Chondrocyte (in vitro differentiated cells): ENCODE measurements at places on chromosomes 2 and 18. TPM values are rescaled to one million over a fixed set of nuclear protein-coding genes. Genes with fewer than 3 reads are reported as not detected.

GRCh38 chr2:227480528-227480927 lies 8.6 kb downstream of the AGFG1 start:
- no peak overlapping the region for H3K4me3 ChIP-seq
- DNase-seq, result no peak
- H3K36me3 ChIP-seq, result no peaks in the 10 kb centered on the region
- peak overlapping the region; percentile 62 for H3K27ac ChIP-seq

- no peaks in the 10 kb centered on the region for H3K36me3 ChIP-seq
- H3K4me1 ChIP-seq, result no peaks in the 10 kb centered on the region
- H3K27me3 ChIP-seq, result peaks cover 2% of the 10 kb centered on the region
- no peak for DNase-seq
- H3K27ac ChIP-seq, result no peak overlapping the region
Measured at GRCh38 chr18:39661856-39662366, 2096.3 kb upstream of the CELF4 start.

Gene EMILIN1
- total RNA-seq, result 180 to 235 TPM (median 182 TPM) in 3 replicates

Gene TIA1
- 87.0 to 121 TPM (median 94.8 TPM) in 3 replicates for total RNA-seq

Gene ST6GAL2
- total RNA-seq, result 144 to 319 TPM (median 144 TPM) in 3 replicates

DNA sequence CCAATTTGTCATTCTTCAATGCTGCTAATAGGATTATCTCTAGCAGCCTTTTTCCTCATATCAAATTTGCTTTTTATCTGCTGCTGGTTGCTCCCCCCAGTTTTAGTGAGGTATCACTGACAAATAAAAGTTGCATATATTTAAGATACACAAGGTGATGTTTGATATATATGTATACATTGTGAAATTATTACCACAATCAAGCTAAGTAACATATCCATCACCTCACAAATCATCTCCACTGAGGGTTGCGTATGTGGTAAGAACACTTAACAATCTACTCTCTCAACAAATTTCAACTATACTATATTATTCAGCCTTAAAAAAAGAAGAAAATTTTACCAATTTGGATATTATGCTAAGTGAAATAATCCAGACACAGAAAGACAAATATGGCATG lies 30.5 kb upstream of the UBE2E3 start:
- no peaks in the 10 kb centered on the region for H3K36me3 ChIP-seq
- H3K27me3 ChIP-seq, result no peaks in the 10 kb centered on the region
- no peak overlapping the region for H3K4me3 ChIP-seq

DNA sequence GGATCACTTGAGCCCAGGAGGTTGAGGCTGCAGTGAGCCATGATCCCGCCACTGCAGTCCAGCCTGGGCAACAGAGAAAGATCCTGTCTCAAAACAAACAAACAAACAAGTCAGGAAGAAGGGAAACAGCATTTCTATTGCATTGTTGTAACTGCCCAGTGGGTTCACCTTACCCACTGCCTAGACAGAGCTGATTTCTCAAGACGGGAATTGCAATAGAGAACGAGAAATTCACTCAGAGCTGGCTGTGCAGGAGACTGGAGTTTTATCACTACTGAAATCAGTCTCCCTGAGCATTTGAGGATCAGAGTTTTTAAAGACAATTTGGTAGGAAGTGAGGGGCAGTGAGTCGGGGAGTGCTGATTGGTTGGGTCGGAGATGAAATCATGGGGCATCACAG lies 24.2 kb upstream of the RTTN start:
- no peak for DNase-seq
- H3K27me3 ChIP-seq, result peaks cover 4% of the 10 kb centered on the region
- no peak overlapping the region for H3K4me3 ChIP-seq
- H3K27ac ChIP-seq, result no peak overlapping the region

GRCh38 chr2:231890896-231891513 lies 35.2 kb downstream of the NPPC start:
- H3K4me3 ChIP-seq, result no peak overlapping the region
- H3K27ac ChIP-seq, result no peak overlapping the region
- peaks cover 4% of the 10 kb centered on the region for H3K36me3 ChIP-seq
- DNase-seq, result peak; percentile 51
- H3K4me1 ChIP-seq, result no peaks in the 10 kb centered on the region

Gene TMEM163
- total RNA-seq, result 0.07 TPM in 1 of 3 replicates, not detected in the others

DNA sequence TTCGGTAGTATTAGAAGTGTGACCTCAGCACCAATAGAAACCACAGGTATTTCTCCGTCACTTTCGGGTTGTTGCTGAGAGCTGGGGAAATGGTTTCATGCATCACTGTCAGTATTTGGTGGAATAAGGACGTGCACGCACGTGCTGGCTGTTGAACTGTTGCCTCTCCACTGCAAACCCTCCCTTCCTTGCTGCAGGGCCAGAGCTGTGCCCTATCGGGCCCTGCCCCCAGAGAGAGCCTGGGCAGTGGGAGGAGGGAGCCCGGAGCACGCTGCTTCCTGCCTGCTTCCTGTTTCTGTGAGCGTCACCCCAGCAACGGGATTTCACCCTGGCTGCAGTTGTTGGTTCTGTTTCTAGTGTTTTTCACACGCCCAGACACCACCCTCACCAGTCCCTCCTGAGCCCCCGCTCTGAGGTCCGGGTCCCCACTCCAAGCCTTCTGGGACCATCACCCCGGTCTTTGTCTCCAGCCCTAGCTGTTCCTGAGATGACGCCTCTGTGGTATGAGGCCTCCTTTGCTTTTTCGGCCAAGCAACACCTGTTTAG lies 47.4 kb downstream of the LRRFIP1 start:
- H3K36me3 ChIP-seq, result peaks cover 2% of the 10 kb centered on the region
- H3K27ac ChIP-seq, result peak overlapping the region; percentile 97
- DNase-seq, result peak; percentile 91
- no peaks in the 10 kb centered on the region for H3K27me3 ChIP-seq

DNA sequence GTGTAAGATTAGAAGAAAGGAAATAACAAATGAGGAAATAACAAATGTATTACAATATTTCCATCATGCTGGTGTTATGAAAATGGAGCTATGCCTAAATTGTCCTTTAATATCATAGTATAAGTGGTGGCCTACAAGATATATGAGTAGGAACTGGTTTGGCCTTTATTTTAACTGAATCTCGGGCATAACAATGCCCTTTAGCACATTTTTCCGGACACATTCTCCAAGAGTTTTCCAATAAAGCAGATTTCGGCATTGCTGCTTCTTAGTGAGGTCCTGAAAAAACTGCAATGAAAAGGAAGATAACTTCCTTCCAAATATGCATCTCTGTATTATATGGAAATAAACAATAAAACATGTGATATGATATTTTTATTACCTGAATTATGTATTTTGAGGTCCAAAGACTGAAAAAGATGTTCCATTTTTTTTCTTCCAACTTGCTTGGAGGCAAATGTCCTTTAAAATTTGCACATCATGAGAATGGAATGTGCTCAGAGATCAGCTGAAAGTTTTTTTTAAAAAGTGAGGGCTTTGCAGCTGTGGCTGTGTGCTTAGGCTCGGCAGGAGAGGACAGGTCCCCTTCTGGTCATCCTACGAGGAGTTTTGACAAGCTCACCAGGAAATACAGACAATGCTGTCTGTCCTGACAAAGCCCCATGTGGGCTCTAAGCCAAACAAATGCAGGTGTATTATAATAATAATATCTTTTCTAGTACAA lies 132.3 kb upstream of the RND3 start:
- no peak overlapping the region for H3K4me3 ChIP-seq
- peak overlapping the region; percentile 95 for H3K27ac ChIP-seq
- H3K36me3 ChIP-seq, result no peaks in the 10 kb centered on the region
- H3K27me3 ChIP-seq, result no peaks in the 10 kb centered on the region

DNA sequence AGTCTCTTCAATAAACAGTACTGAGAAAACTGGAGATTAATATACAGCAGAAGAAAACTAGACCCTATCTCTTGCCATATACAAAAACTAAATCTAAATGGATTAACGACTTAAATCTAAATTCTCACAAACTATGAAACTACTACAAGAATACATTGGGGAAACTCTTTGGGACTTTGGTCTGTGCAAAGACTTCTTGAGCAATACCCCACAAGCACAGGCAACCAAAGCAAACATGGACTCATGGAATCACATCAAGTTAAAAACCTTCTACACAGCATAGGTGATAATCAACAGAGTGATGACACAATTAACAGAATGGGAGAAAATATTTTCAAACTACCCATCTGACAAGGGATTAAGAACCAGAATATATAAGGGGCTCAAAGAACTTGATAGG lies 848.2 kb upstream of the NRXN1 start:
- no peak overlapping the region for H3K4me3 ChIP-seq
- H3K4me1 ChIP-seq, result no peaks in the 10 kb centered on the region
- no peak for DNase-seq

DNA sequence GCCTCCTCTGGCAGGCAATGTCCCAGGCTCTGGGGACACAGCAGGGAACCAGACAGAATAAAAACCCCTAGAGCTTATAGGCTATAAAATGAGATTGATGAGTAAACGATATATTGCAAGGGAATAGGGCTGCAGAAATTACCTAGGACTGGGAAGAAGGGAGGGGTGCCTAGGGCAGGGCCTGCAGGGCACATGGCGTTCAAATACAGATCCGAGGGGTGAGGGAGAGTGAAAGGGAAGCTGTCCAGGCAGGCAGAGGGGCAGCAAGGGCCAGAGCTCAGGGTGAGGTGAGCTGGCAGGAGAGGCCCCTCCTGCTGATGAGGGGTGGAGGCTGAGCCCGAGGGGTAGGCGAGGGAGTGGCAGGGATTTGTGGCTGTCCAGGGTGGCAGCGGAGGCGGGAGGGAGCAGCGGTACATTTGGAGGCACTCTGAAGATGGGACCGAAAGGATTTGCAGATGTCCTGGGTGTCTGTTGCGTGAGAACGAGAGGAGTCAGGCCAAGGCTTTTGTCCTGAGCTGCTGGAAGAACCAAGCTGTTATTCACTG lies 33.7 kb downstream of the KCNIP3 start:
- H3K27ac ChIP-seq, result no peak overlapping the region
- H3K4me3 ChIP-seq, result no peak overlapping the region

DNA sequence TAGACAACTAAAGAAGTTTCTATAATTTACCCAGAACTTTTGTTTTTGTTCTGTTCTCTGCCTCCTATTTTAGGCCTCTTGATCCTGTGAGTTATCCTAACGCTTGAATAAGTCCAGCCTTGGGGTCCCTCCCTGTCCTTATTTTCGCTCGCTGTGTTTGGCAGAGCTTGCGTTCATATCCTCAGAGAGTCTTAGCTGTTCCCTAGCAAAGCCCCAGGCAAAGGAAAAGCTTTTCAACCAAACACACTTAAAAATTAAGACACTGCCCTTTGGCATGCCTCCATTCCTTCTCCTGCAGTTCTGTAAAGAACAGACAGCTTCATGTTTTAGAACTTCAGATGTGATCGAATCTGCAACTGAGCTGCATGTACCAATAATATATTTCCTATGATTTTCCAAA lies 517.2 kb downstream of the SUCLG1 start:
- DNase-seq, result no peak
- no peak overlapping the region for H3K27ac ChIP-seq
- no peaks in the 10 kb centered on the region for H3K4me1 ChIP-seq
- no peak overlapping the region for H3K4me3 ChIP-seq
- peaks cover 6% of the 10 kb centered on the region for H3K27me3 ChIP-seq

GRCh38 chr2:48507111-48507510 lies 22.8 kb upstream of the STON1 start:
- peaks cover 27% of the 10 kb centered on the region for H3K4me1 ChIP-seq
- DNase-seq, result no peak
- no peaks in the 10 kb centered on the region for H3K27me3 ChIP-seq
- no peak overlapping the region for H3K4me3 ChIP-seq
- peaks cover 15% of the 10 kb centered on the region for H3K36me3 ChIP-seq

- H3K4me3 ChIP-seq, result no peak overlapping the region
- no peaks in the 10 kb centered on the region for H3K27me3 ChIP-seq
- DNase-seq, result no peak
Measured at GRCh38 chr2:58137221-58137620, 90.6 kb downstream of the VRK2 start.

Gene CDK5R2
- total RNA-seq, result 0.22 to 0.36 TPM in 2 of 3 replicates, not detected in the other

DNA sequence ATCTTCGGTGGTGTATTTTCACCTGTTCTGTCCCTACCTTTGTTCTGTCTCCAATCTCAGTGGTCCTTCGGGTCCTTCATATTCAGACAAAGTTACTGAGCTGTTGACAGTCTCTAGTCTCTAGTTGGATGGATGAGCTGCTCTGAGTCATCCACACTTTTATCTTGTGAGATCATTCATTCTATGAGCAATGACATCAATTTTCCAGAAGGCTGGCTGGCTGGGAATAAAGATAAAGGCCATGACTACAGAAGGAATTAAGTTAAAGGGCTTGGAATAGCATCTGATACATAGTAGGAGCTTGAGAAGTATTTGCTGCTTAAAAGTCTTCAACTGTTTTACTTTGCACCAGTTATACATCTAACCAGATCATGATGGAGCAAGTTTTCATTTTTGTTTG lies 43.1 kb upstream of the SLC39A10 start:
- DNase-seq, result no peak
- H3K4me3 ChIP-seq, result peak overlapping the region; percentile 31
- H3K4me1 ChIP-seq, result peaks cover 35% of the 10 kb centered on the region
- no peaks in the 10 kb centered on the region for H3K27me3 ChIP-seq
- no peaks in the 10 kb centered on the region for H3K36me3 ChIP-seq

GRCh38 chr2:108268001-108268400 lies 20.7 kb upstream of the SULT1C2 start:
- H3K27me3 ChIP-seq, result peaks cover 3% of the 10 kb centered on the region
- DNase-seq, result no peak
- peak overlapping the region; percentile 53 for H3K27ac ChIP-seq
- H3K4me1 ChIP-seq, result peaks cover 33% of the 10 kb centered on the region
- no peak overlapping the region for H3K4me3 ChIP-seq

DNA sequence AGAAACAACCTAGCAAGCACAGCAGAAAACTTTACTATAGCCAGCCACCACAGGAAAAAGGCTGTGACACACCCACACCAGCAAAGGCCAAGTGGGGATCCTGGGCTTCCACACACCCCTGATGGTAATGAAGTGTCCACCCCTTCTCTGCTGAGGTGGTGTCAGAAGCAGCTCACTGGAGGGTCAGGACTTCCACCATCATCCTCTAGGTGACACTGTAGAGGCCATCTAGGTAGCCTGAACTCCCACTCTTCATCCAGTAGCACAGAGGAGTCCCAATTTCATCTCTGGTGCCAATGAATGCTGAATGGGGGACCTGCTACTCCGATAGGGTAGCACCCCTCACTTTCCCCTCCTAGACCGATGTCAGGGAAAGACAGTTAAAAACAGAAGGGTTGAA lies 1544.4 kb downstream of the LRP1B start:
- H3K4me1 ChIP-seq, result peaks cover 9% of the 10 kb centered on the region
- H3K36me3 ChIP-seq, result no peaks in the 10 kb centered on the region
- no peak overlapping the region for H3K4me3 ChIP-seq
- H3K27me3 ChIP-seq, result no peaks in the 10 kb centered on the region
